ENCODE measurements at places on chromosomes 11 and 22.

DNA sequence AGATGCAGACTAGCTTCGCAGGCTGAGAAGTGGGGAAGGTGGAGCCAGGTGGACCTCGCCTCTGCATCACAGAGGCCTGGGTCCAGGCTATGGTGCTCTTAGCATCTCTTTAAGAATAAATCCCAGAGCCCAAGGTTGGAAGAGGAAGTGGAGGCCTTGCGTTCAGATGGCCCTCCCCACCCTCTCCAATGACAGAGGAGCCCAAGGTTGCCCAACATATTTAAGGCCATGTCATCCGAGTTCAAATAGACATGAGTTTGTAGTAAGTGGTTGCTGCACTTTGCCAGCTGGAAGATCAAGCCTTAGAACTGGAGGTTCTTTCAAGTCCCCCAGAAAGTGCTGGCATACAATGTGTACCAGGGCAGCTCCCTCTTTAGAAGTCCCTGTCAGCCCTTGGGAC lies 47.1 kb upstream of the HORMAD2 start:
- no peak for DNase-seq

- DNase-seq = peak; percentile 22
Measured at GRCh38 chr11:63892228-63892627, 24.7 kb downstream of the RCOR2 start.

DNA sequence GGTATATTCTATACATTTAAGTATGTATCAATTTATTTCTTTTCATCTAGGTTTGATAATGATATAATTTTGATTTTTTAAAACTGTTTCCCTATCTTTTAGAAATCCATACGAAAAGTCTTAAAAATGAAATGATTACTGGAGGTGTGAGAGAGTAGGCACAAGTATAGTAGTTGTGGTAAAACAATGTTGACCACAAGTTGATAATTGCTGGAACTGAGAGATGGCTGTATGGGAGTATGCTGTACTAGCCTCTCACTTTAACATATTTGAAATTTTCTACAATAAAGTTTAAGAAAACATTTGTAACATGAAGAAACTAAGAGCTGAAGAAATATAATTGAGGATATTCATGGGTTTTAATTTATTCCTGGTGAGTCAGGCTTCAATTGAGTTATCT lies 30.0 kb downstream of the FSHB start:
- no peak for DNase-seq

- no peak for DNase-seq
Measured at GRCh38 chr11:70032943-70033710, 45.0 kb upstream of the ANO1 start.

GRCh38 chr11:77470504-77470903 lies 3.4 kb downstream of the PAK1 start:
- no peak for DNase-seq

GRCh38 chr22:25629613-25630012 lies 65.1 kb downstream of the GRK3 start:
- DNase-seq = no peak

DNA sequence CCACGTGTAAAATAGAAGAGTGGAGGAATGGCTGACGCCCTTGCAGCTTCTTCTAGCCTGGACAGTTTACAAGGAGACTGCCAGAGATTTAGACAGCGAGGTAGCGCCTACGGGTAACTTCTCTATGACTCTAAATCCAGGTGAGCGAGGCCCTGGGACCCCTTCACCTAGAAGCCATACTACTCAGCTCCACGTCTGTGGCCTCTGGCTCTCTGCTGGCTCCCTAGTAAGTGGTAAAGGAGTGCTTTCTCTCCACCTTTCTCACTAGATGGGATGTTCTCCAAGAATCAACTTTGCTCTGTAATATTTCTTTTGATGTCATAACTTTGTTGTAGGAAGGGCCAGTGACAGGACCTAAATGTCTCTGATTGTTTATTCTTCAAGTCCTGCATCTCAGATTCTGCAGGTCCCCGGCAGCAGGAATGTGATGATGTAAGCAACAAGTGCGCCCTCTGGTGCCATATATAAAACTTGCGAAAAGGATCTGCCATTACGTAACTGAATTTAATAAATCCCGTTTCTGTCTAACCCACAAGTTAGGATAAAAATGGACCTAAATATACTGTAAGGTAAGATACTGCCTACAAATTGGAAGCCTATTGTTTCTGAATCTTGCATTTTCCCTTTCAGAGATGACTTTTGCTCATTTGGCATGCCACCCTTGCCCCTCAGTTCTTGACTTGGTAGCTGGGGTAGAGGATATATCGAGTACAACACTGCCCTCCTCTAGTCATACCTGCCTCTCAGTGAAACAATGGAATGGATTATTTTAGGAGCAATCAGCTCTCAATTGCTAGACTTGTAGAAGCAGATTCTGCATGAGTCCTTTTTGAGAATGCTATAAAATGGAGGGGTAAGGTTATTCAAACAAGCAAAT lies 11.0 kb upstream of the PTPN5 start:
- peak; percentile 65 for DNase-seq

GRCh38 chr11:130175898-130176297 lies 16.3 kb downstream of the ST14 start:
- DNase-seq = no peak

GRCh38 chr22:29555065-29555644 lies 1.6 kb upstream of the THOC5 start:
- no peak for DNase-seq

DNA sequence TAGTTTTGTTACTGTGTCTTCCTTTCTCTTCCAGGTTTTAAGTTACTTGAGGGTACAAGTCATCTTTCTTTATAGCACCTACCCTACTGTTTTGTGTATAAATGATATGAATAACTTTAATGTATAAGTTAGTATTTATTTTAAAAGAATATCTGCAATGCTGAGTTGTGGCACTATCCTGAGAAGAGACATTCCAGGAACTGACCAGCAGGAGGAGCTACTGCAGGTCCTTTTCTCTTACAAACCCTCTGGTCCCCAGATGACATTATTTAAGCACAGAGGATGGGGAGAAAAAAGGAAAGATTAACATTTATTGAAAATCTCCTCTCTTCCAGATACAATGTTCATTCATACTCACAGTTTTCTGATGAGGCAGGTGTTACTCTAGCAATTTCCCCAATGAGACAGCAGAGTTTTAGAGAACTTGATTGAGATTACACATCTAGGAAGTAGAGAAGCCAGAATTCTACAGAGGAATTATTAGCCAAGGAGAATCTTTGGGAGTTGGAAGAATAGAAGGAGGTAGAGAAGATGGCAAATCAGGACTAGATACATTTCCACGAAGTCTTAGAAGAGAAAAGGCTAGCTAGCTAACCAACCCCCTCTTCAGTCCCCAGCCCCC lies 541.2 kb upstream of the API5 start:
- DNase-seq = peak; percentile 33

GRCh38 chr11:77658213-77659013 lies 20.8 kb upstream of the CLNS1A start:
- DNase-seq = peak; percentile 55

DNA sequence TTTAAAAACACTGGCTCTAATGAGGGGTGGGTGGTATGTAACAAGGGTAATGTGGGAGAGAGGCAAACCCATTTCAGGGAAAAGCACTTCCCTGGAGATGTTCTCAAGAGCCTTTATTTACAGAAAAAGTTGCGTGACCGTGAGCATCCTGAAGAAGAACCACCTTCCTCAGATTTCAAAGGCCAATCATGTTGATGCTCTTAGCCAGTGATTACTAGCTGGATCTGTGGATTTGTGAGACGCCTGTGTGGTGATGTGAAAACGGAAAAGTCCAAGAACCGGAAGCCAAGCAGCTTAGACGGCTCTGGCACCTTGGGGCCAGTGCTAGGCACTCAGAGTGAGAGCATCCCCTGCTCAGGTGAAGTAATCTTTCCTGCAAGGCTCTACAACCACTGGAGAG lies 12.6 kb upstream of the UBASH3B start:
- DNase-seq = no peak

All from fibroblast of skin of right biceps (primary cell).